ENCODE measurements at places on chromosomes 16 and 17.

DNA sequence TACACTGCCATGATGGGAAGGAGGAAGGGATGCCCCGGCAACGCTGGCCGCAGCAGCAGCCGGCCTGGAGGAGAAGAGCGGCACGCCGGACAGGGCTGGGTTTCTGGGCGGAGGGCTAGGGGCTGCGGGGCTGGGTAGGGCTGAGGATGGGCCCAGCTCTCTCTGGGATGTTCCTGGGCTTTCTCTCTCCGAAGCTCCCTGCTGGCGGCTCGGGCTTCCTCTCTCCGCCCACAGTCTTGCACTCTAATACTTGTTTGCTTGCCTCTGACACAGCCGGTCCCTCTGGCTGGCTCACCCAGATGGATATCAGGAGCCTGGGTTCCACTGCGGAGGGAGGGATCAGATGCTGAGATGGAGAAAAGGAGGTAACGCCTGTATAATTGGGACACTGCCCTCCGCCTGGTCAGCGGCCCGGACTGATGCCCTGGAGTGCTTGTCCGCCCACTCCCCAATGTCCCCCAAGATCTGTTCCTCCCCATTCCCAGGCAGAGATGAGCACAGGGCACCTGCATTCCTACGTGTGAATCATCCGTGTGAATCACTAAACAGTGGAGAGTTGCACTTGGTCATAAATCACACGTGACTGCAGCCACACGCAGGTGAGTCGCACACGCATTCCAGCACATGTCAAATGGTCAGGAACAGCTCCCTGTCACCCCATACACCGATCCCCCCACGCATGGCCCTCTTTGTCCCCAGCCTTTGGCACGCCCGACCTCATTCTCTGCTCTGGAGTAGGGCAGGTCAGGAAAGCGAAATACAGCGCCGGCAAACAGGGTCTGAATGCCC is at the start of gene ALOXE3:
Gene ALOXE3 (minus strand): TSS at position 535 of the 789 bp plus-strand sequence. CDS start 524 bp downstream, at position 11.
- no peak for DNase-seq

DNA sequence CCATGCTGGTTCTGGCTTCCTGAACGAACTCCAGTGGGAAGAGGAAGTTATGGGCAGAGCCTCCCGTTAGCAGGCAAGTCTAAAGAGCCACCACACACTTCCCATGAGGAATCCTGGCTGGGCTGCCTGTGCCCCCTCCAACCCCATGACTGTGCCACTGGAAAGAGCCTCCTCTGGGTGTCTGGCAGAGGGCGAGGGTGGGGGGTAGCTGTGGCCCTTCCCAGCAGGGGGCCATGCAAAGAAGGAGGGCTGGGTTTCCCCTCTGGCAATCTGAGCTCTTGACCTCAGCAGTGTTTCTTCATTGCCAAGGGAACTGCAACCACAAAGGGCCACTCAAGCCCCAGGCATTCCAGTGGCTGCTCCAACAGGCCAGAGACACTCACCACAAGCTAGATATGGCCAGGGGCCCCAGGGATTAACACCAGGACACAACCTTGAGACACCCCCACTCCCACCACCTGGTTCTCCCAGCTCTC is 1.7 kb upstream of the RRAD start:
- DNase-seq: peak; percentile 54

DNA sequence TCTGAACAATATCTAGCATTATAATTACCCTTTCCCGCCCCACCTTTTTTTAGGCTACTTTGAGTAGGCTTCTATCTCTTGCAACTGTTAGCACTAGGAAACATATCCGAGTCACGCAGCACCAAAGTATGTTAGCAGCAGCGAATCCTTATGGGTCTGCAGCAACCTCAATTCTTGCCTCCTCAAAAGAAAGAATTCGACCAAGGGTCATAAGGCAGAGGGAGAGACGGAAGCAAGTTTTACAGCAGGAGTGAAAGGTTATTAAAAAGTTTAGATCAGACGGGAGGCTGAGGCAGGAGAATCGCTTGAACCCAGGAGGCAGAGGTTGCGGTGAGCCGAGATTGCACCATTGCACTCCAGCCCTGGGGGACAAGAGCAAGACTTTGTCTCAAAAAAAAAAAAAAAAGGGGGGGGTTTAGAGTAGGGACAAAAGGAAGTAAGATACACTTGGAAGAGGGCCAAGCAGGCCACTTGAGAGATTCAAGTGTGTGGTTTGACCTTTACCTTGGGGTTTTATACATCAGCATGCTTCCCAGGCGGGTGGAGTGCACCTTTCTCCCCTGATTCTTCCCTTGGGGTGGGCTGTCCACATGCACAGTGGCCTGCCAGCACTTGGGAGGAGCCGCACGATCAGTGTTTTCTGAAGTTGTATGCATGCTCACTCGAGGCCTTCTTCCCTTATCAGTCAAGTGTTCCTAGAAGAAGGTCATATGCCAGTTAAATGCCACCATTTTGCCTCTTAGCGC is 67.7 kb downstream of the HLF start:
- DNase-seq: peak; percentile 14

DNA sequence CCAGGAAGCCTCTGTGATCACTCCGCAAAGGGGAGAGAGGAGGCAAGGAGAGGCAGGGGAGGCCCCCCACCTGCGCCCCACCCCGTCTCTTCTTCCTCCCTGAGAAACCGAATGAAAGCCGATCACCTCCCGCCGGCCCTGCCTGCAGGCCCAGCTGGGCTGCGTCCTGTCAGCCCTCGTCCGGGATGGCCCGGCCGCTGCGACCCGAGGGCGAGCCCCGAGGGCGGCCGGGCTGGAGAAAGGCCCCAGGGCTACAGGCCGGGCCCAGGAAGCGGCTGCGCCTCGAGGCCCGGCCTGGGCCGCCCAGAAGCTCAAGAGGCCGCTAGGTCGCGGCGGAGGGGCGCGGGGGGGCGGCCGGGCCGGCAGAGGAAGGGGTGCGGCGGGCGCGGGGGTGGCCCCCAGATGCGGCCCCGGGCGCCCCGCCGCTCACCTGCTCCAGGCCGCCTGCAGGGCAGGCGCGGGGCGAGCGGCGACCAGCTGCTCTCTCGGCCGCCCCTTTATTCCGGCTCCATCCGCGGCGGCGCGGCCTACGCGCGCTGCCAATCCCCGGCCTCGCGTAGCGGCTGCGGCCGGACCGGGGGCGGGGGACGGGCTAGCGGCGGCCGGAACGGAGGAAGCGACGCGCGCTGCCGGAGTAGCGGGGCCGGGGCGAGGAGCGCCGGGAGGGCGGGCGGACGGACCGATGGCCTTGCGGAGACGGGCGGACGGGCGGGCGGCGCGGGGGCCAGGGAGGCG is at the start of gene ZNF319:
Gene ZNF319 (minus strand): TSS at position 702 of the 735 bp plus-strand sequence. CDS start 2,407 bp downstream, outside the sequence.
- no peak for DNase-seq

- DNase-seq: no peak
These were observed 1.1 kb upstream of the CD19 start for GRCh38 chr16:28930652-28931051.

DNA sequence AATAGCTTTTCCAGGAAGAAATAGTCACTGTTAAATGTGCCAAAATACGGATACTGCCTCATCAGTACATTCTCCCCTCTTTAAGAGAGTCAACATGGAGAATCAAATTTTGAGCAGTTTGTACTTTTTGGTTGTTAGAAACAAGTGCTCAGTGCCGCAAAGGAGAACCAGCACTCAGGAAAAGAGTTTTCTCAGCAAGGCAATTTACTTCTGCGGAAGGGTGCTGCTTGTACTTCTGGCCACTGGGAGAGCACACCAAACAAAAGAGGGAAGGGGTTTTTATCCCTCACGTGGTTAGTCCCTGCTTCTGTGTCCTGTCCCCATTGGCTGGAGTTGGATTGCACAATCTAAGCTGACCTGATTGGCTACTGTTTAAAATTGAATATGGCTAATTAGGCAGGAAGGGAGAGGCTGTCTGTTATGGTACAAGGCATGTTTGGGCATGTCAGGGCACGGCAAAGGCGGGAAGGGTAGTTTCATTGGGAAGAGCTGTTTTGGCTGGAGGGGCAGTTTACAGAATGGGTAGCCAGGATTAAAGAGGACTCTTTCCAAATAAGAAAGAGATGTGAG is 499.3 kb downstream of the CDH13 start:
- no peak for DNase-seq

DNA sequence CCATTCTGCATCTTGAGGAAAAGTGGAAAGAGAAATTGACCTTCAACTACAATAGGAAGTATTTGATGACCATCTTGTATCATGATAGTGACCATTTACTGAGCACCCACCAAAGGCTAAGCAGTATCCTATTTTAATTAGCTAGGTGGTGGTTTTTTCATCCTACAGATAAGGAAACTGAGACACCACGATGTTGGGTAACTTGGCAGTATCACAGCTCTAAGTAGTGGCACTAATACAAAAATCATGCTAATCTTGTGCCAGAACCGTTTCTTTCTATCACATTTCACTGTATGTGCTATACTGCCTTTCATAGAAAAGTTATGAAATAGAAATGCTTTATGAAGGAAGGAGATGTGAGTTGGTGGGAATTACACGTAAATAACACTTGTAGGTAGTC is 2.3 kb downstream of the EVI2B start:
- DNase-seq: peak; percentile 25

GRCh38 chr16:55248494-55248893 is 75.5 kb upstream of the IRX6 start:
- peak; percentile 4 for DNase-seq

DNA sequence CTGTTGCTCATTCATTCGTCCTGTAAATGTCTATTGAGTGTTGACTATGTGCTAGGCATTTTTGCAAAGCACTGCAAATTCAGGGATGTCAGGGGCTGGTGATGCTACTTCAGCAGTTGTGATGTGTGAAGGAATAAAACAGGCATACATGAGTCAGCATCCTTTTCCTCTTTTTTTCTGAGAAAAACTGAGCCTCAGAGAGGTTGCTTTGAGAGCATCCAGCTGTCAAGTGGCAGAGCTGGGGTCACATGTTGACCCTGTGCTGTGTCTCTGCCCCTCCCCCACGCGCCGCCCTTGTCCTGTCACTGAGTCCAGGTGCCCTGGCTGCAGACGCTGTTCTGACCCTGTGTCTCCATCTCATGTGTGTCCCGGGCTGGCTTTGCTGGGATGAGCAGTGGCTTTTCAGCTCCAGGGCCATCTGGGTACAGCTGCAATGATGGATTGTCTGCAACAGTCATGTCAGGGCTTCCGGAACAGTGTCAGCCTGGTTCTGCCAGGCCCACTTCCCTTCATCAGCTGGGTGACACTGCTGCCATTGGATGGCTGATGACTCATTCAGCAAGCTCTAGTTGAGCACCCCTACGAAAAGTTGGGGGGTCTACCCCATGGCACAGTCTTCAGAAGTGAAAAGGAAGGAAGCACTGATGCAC is 14.9 kb downstream of the SEC14L5 start:
- DNase-seq: no peak

DNA sequence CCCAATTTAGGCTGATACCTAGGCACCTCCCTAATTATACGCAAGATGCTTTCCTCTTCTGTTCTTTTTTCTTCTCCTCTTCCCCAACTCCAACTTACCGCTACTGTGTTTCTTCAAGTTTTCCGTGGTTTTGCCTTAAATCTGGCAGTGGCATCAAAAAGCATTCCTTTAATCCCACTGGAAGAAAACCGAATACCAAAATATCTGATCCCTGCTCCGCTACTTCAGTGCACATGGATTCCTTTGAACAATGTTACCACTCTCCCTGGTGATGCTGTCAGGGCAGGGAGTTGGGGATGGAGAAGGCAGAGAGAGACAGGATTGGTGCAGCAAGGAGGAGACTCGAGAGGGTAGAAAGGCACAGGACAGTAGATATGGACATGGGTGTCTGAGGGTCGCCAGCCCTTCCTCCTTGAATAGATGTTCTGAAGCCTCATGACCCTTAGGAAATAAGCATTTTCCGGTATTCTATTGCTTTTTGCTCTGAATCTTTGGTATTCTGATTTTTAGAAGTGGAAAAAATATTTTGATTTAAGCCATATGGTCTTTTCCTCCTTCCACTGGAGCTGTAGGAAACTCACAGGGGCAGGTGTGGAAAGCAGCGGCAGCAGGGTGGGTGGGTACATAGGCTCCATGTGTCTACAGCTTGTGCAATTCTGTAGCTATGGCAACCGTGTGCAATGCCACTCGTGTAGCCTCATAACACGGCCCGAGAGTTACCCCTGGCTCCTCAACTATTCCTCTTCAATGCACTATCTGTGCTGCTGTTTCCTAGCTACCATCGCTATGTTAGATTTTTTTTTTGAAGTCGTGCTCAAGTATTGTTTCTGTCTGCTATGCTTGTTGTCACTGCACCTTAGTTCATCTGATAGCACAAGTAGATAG is 32.3 kb upstream of the TANC2 start:
- no peak for DNase-seq

GRCh38 chr16:11291091-11291703 is 10.1 kb upstream of the PRM1 start:
- DNase-seq: no peak

GRCh38 chr17:1420163-1420562 is 20.1 kb upstream of the YWHAE start:
- DNase-seq: no peak

DNA sequence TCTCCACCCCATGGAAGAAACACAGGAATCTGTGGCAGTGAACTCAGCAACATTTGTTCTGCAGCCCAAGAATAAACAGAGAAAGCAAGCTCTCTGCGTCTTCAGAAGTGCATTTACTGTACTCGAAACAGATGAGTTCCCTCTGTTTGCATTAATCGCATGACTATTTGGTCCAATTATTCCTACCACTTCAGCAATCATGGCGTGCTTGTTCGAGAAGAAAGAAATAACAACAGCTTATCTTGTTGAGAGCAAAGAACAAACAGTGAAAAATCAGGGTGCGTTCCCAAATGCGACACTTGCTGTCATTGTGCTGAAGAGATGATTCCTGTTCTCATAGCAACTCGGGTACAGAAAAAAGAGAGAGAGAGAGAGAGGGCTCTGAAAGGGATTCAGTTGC is 445.3 kb upstream of the MAF start:
- DNase-seq: no peak

DNA sequence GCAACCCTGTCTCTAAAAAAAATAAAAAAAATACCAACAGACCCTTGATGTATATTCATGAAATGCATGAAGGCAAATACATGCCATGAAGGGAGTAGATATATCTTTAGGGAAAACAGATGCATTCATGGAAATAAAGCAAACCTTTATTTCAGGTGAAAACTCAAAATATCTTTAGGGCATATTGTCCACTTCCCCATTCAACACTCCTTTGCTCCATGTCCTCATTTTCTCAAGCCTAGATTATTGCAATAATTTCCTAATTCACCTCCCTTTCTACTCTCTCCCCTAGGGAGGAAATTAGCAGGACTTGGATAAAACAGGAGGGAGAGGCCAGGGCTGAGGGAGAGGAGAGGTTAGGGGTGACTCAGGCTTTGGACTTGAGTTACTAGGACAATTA is 5.7 kb upstream of the VPS25 start:
- DNase-seq: no peak

DNA sequence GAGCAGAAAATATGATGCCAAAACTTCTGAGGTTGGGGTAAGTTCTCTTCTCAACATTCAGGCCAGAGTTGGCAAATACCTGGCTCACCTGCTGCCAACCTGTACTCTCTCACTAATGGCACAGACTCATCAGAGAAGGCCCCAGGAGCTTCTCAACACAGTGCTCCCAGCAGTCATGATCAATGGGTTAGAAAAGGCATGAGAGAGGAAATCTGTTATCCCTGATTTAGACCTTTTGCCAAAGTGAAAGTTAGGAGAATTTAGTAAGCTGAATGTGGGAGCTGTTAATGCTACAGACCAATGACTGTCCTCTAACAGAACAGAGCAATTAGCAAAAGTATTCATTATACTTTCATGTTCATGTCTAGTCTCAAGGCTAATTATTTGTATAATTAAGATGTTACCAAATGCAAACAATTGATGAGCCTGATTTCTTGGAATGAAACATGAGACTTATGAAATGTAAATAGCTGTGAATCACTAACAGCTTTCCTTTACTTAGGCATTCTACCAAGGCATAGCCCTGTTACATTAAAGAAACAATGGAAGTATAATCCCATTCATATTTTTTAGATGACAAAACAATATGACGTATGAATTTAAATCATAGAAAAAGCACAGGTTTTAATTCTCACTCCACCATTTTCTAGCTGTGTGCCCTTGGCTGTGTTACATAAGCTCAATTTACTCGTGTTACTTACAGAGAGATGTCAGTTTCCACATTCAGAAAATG is 68.7 kb upstream of the MARCHF10 start:
- DNase-seq: no peak
